ENCODE measurements at places on chromosomes 6 and 20.
A peak's percentile ranks its signal among the peaks of the same experiment; 100 is the strongest.

- no peak for DNase-seq
Measured at GRCh38 chr6:39801456-39802251, 9.5 kb downstream of the DAAM2 start.

GRCh38 chr20:2333821-2334220 lies 38.0 kb downstream of the TGM3 start:
- no peak for DNase-seq

GRCh38 chr6:109187399-109188114 lies 92.2 kb downstream of the CEP57L1 start:
- DNase-seq, result peak; percentile 36

- no peak for DNase-seq
Measured at GRCh38 chr6:23754197-23754596, 371.8 kb upstream of the NRSN1 start.

DNA sequence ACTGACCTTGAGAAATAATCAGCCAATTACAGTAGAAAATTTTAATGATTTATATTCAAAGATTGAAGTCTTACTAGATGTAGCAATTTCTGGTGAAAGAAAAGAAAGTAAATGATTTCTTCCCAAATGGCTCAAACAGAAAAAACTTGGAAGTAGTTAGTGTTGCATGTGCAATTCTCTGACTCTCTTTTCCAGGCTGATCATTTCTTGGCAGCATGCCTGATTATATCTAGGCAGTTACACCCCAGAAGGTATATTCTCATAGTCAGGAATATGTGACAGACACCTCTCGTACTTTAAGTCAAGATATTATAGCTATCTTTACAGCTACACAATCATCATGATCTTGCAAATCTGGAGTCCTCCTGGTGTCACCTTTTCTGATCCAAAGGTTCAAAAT lies 122.9 kb downstream of the PDE7B start:
- no peak for DNase-seq

GRCh38 chr6:87393026-87393622 lies 14.6 kb upstream of the CFAP206 start:
- no peak for DNase-seq

GRCh38 chr6:39224523-39225182 lies 4.6 kb downstream of the KCNK5 start:
- no peak for DNase-seq

- no peak for DNase-seq
Measured at GRCh38 chr6:50815436-50816114, 3.1 kb upstream of the TFAP2B start.

- DNase-seq, result no peak
Measured at GRCh38 chr6:119735530-119735929, 386.0 kb upstream of the MAN1A1 start.

- DNase-seq, result no peak
Measured at GRCh38 chr6:25085756-25086155, 150.0 kb upstream of the RIPOR2 start.

DNA sequence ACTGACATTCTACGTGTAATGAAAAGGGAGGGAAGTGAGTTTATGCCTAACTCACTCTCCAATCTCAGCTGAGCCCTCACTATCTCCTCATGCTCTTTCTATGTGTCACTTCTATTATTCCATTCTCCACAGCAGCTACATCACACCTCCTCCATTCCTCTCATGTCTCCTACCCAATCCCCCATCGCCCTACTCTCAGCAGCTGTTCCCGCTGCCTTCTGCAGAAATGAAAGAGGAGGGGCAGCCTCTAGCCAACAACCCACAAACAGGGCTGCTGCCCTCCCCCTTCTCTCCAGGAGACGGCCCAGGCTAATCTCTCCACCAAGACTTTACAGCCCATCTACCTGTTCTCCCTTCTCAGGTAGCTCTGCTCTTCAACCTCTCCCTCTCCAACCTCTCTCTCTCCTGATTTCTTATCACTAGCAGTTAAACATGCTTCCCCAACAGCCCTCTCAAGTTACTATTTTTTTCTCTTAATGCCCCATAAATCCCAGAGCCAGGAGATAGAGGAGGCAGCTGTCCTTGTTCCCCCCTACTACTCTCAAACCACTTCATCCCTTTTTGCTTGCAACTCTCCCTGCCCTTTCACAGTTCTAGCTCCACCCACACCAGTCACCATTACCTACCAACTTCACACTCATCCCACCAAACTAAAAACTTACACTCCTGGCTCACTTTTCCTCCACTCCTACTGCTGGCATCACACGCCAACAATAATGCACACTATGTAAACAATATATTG lies 136.5 kb downstream of the BTBD9 start:
- no peak for DNase-seq

Measured in stimulated activated CD8-positive, alpha-beta memory T cell treated with anti-CD3 and anti-CD28 coated beads, Interleukin-7, amount 100 ng/mL, for 48 hours (primary cell).